Small intestine (tissue), 16 donors: ENCODE measurements at places on chromosomes 1 and 21.

GRCh38 chr21:35198565-35198964 lies 149.5 kb upstream of the RUNX1 start:
- DNase-seq: no peak

DNA sequence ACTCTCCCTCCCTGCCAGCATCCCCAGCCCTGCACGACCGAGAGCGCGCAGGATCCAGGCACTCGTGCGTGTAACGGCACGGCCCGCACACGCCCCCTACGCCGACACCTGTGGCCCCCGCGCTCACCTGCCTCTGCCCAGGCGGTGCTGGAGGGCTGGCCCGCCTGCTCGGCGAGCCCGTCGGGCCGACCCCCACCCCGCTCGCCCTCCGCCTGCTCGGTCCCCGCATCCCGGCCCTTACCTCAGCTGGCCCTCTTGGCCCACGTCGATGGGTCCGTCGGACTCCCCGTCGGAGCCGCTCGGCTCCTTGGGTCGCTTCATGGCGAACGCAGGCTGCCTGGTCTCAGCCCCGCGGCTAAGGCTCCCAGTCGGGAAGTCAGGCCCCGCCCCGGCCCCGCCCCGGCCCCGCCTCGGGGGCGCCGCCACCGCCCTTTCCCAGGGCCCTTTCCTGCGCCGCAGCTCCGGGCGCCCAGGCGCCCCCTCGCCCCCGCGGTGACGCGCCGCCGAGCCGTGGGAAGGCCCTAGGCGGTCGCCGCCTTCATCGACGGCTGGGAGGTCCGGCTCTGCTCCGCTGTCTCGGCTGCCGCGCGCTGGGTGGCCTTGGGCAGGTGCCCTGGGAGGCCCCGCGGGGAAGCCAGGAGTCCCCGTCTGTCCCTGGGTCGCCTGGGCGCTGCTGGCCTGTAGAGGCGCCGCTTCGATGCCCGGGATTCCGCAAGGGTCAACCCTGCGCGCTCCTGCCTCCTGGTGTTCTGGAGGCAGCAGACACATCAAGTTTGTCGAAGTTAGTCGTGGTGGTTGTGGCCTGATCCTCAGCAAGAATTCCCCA lies at the start of gene HEYL:
Gene HEYL (minus strand): TSS at position 339 of the 826 bp plus-strand sequence. CDS start 18 bp downstream, at position 321.
- DNase-seq: peak; percentile 78

DNA sequence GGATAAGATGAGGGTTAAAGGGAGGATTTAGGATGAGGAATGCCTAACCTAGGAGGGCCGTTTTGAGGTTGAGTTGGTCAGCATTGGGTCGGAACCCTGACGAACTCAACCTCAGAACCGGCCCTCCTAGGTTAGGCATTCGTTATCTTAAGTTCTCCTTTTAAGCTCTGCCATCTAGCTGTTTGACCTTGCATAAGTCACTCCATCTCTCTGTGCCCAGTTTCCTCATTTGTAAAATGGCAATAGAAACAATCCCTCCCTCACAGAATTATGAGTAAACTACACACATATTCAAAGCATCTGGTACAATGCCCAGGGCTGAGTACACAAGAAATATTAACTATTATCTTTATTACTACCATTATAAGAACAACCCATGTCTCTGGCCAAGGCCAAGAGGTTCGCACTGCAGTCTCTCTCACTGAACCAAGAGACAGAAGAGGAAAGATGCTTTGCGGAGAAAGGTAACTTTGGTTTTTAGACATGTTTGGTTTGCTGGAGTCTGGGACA lies 4.8 kb downstream of the ABCB10 start:
- no peak for DNase-seq

GRCh38 chr1:93571623-93572310 lies 109.9 kb downstream of the BCAR3 start:
- no peak for DNase-seq

GRCh38 chr21:31922881-31923280 lies 50.1 kb downstream of the HUNK start:
- DNase-seq: no peak
